ENCODE measurements at places on chromosomes 3 and 15. TPM values are rescaled to one million over a fixed set of nuclear protein-coding genes. Genes with fewer than 3 reads are reported as not detected.

DNA sequence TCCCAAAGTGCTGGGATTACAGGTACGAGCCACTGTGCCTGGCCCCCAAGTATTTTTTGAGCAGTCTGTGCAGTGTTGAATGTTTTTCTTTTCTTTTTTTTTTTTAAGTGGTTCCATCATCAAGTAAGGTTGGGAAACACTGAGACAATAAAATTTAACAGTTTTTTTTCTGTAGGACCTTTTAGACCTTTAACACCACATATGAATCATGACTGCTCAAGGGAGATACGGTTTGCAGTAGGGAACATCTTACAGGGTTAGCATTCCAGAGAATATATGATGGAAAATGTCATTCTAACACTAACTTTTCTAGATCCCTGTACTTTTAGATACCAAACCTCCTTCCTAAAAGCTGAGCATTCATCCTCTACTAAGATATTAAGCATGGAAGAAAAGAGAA lies 41.7 kb downstream of the SNX4 start:
- peak; percentile 12 for DNase-seq

GRCh38 chr15:52104532-52105004 lies 8.0 kb downstream of the BCL2L10 start:
- DNase-seq = no peak

- no peak for DNase-seq
Observed at GRCh38 chr15:77067691-77068367, 3.1 kb downstream of the TSPAN3 start.

The BFSP2 gene
- not detected for total RNA-seq

- peak; percentile 7 for DNase-seq
Observed at GRCh38 chr3:42872718-42873117, 3.0 kb downstream of the CYP8B1 start.

The FGF12 gene
- total RNA-seq = 0.08 TPM

GRCh38 chr3:35666888-35667287 lies 27.6 kb downstream of the ARPP21 start:
- no peak for DNase-seq

- DNase-seq = peak; percentile 48
Observed at GRCh38 chr3:117017135-117017894, 307.7 kb downstream of the TUSC7 start.

DNA sequence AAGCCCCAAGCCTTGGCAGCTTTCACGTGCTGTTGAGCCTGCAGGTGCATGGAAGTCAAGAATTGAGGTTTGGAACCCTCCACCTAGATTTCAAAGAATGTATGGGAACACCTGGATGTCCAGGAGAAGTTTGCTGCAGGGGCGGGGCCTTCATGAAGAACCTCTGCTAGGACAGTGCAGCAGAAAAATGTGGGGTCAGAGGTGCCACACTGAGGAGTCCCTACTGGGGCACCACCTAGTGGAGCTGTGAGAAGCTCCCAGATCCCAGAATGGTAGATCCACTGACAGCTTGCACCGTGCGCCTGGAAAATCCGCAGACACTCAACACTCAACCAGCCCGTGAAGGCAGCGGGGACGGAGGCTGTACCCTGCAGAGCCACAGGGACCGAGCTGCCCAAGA lies 201.6 kb downstream of the OCA2 start:
- DNase-seq = no peak

GRCh38 chr3:127614928-127615589 lies 13.9 kb upstream of the PODXL2 start:
- no peak for DNase-seq

- DNase-seq = no peak
Observed at GRCh38 chr3:186511245-186511644, 32.9 kb downstream of the CRYGS start.

DNA sequence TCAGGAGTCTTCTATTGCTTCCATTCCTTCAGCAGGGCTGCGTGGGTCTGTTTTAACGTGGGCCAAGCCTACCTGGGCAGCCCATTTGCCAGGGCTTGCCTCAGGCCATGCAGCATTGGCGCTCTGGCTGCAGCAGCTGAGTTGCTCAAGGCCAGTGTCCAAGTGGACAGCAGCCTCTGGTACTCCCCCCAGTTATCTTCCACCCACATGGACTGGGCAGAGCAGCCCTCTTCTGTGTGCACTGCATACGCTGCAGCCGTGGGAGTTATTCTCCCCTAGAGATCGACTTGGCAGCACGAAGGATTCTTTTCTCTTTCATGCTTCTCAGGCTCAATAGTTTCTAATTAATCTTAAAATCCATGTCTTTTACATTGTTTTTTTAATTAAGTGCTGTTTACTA lies 6.9 kb upstream of the CAPN3 start:
- no peak for DNase-seq

DNA sequence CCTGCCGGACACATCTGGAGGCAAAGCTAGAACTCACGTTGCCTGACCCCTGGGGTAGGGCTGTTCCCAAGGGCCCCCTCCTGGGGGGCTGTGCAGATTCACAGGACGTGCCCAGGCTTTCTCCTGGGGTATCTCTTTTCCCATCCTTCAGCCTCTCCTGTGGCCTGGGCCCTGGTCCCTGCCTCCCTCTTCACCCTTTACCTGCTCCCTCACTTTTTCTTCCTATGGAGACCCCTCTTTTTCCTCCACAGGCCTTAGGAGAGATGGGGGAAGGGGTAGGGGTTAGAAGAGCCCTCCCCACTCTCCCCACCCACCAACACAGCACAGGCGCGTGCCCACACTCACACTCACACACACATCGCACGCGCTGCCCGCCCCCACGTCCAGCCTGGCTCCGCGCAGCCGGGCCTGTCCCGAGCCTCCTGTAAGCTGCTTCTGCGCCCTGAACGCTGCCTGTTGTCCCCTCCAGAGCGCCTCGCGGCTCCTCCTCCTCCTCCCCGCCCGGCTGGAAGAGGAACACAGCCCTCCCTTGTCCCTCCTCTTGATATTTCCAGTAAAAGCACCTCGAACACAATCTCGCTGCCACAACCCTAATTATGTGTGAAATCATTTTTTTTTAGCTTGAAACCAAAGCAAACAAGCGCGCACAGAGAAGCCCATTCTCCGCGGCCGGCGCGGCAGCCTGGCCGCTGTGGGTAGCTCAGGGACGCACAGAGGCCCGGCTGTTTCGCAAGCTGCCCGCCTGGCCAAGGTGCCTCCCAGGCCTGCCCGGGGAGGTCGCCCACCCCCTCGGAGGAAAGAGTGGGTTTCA lies 33.9 kb upstream of the ACAN start:
- DNase-seq = no peak

The ATP13A5 gene
- total RNA-seq = not detected

- no peak for DNase-seq
Observed at GRCh38 chr3:44991326-44991725, 15.3 kb downstream of the EXOSC7 start.

The DAZL gene
- not detected for total RNA-seq

DNA sequence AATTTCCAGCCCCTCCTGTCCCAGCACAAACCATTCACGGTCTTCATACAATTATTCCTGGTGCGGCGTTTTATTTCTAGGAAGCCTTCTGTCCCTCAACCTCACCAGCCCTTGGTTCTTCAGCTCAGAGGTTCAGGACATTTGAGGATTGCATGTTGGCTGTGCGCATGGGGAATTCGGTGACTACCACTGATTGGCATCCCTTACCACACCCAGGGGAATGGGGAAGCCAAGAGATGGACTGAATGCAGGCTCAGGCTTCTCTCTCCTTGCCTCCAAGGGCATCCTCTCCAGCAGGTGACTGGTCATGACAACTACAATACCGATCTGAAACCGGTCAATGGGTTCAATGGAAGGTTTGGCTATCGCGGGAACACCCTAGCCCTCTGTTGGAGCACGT lies 153.8 kb downstream of the MTHFS start:
- no peak for DNase-seq

GRCh38 chr15:82177291-82178010 lies 85.1 kb downstream of the EFL1 start:
- DNase-seq = peak; percentile 77

GRCh38 chr15:99104788-99105513 lies at the start of gene SYNM:
Gene SYNM (plus strand): TSS chr15:99105080. CDS start chr15:99105200, 120 bp downstream.
- DNase-seq = peak; percentile 56

DNA sequence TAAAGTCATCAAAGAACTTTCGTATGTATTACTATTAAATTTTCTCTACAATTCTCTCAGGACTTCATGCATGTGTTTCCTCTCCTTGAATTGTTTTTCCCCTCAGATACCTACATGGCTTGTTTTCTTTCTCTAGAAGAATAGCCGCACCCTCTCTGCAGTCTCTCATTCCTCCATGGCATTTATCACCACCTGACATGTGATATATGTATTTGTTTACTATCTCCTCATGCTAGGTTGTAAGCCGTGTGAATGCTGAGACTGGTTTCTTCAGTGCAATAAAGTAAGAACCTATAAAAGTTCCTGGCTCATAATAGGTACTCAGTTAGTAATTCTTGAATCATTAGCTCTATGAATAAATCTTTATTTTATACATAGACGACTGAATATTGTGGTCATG lies 149.2 kb downstream of the CNTN4 start:
- DNase-seq = no peak

GRCh38 chr15:50281427-50281826 lies 15.9 kb upstream of the HDC start:
- no peak for DNase-seq

The CCK gene
- not detected for total RNA-seq
